ENCODE measurements at places on chromosomes 13 and 19.

DNA sequence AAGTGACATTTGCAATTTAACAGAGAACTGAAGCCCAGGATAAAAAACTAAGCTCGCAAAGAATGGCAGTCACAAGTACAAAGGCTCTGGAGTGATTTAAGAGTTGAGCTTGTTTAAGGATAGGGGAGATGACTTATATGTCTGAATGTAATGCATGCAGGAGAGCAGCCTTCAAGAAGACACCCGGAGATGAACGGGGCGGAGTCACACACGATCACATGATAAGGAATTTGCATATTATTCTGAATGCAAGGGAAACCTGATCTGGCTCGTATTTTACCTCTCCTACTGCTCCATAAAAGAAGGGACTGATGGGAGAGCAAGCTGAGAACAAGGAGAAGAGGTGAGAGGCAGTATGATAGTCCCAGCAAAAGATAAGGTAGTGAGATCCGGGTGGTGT lies 12.9 kb downstream of the TBC1D4 start:
- no peak for DNase-seq

DNA sequence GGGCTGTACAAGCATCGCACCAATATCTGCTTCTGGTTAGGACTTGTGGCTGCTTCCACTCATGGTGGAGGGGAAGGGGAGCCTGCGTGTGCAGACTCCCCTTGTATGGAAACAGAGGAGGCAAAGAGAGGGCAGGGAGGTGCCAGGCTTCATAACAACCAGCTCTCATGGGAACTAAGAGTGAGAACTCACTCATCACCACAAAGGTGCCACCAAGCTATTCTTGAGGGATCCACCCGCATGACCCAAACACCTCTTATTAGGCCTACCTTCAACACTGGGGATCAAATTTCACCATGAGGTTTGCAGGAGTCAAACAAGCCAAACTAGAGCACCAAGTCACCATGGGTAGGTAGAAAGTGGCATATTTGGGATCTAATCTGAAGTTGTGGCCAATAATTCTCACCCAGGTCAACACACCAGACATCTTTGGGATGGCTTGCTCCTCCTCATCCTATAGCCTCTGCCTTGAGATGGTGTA lies 46.4 kb downstream of the RUBCNL start:
- no peak for DNase-seq

- no peak for DNase-seq
Measured at GRCh38 chr19:1063030-1063908, 3.7 kb upstream of the ARHGAP45 start.

GRCh38 chr19:3671680-3672574 lies 28.3 kb downstream of the PIP5K1C start:
- no peak for DNase-seq

- no peak for DNase-seq
Measured at GRCh38 chr19:4390017-4390566, 10.3 kb downstream of the SH3GL1 start.

DNA sequence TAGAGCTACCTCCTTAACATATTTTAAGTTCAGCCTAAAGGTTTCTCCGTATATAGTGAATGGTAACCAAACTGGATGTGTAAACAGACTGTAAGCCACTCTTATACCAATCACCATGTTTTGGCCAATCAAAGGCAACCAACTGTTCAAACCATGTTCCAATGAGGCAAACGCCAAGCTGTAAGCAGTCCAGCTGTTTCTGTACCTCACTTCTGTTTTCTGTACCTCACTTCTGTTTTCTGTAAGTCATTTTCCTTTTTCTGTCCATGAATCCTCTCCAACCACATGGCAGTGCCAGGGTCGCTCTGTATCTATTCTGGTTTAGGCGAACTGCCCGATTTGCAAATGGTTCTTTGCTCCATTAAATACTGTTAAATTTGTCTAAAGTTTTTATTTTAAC lies 24.4 kb downstream of the COMMD6 start:
- no peak for DNase-seq

DNA sequence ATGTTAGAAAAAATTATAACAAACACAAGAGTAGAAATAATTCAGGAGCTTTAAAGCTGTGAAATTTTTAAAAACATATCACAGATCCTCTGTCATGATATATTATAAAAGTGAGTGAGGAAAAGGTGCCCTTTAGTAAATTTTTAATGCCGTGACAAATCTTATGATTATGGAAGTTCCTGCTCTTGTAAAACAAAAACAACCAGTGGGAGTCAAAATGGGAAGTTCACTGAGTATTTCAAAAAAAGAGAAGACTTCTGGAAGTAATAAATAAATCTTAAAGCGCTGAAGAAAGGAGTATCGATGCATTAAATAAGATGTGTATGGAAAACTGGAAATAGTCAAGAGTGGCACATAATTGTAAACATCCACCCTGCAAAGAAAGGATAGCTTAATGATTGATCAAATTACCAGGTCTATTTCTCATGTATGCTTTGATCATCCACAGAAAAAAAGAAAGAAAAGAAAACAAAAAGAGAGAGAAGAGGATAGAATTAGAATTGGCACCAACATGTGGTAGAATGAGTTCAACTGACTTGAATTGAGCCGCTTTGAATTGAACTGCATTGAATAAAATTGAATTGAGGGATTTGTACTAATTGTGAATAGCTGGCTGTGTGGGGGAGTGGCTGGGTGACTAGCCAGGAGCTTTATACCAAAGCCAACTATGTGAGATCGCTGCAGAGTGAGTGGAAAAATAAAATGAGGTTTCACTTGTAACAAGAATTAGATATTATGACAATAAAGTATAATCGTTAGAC lies 647.6 kb upstream of the SPRY2 start:
- no peak for DNase-seq

DNA sequence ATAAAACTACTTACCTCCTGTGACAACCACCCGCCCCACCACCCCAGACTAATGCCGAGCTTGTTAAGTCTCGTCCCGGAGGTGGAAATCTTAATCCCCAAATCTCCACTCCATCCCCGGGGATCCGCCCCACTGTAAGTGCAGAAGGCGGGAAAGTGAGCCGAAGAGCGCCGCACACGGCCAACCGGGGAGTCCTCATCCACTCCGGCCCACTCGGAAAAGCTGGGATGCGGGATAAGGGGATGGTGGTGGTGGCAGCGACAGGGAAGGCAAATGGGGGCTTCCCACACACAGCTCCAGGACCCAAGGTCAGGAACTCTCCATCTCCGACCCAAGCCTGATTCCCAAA lies 621 bp downstream of the FBL start:
- no peak for DNase-seq

DNA sequence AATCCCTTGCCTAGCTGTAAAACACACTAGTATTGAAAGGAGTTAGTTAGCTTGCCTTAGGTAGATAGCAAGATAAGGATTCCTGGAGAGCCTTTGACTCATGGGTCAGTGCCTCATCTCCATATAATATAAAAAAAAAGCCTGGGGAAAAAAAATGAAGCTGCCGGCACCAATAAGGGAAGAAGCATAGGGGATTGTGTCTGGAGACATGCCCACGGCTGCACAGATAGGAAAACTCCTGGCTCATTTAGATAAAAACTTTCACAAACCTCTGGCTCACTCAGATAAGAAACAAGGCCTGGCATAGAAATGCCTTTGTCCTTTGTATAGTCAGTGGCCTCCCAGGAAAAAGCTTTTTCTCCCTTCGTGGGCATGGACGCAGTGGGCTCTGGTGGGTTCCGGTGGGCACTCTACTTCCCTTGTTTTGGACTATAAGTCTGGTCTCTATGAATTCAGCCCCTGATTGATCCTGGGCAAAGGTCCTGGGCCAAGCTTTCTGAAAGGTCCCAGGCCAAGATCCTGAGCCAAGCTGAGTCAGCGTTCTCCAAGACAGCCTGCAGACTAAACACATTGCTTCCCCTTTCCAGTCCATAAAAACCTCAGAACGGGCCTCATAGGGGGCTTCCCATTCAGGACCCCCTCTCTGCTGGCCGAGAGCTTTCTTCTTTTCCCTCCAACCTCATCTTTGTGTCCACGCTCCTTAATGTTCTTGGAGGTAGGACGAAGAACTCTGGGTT lies 4.9 kb upstream of the OR7A17 start:
- DNase-seq = no peak

- no peak for DNase-seq
Measured at GRCh38 chr19:40367577-40368434, 19.3 kb downstream of the PLD3 start.

GRCh38 chr13:39712626-39713025 lies 57.2 kb downstream of the COG6 start:
- DNase-seq = no peak

DNA sequence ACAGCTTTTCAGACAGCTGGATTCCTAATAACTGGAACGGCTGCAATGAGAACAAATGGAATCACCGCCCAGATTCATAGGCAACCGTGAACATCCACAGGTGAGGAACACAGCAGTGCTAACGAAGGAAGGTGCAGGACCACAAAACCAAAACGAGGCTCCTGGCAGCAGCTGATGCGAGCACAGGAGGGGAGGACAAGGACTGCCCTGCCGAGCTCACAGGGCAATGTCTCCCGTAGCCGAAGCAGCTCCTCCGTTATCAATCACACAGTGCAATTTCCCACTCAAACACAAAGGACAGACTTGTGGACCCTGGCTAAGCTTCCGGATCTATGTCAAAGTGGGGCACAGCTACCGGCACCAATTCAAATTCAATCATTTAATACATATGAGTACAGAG lies 70.6 kb downstream of the STK24 start:
- DNase-seq = no peak

DNA sequence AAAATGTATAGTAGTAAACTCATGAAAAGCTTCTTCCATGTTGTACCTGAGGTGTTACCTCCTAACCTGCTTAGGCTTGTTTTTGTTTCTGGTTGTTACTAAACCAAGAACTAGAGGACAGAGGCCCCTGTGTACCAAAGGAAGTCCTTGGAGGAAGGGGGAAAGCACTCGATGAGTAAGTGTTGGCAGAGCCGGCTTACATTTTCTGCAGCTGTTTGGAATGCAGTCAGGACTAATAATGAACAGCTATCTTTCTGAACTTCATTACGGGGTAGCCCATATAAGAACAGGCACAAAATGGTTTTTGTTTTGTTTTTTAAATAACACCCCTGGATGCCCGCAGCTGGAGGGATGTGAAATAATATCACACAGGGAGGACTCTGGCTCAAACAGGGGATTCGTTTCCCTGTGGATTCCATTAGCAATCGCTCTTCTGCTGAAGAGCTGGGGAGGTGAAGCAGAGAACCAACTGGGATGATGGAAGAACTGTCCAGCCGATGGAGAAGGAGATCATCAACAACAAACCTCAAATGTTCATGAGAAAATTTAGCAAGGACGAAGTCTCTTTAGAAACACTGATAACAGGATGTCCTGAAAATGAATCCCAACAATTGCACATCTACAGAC lies 214.2 kb upstream of the MAB21L1 start:
- DNase-seq = no peak

DNA sequence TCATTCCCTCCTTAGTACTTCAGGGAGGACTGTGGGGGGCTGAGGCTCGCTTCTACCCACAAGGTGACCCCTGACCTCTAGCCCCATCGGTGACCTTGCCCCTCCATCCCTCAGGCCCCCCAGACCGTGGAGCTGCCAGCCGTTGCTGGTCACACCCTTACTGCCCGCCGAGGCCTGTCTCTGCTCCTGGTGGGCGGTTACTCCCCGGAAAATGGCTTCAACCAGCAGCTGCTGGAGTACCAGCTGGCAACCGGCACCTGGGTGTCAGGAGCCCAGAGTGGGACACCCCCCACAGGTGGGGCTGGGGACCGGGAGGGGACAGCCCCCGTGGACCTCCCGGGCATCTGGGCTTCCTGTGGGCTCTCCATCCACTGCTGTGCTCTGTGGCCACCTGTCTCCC lies 31.9 kb downstream of the MEGF8 start:
- DNase-seq = no peak

DNA sequence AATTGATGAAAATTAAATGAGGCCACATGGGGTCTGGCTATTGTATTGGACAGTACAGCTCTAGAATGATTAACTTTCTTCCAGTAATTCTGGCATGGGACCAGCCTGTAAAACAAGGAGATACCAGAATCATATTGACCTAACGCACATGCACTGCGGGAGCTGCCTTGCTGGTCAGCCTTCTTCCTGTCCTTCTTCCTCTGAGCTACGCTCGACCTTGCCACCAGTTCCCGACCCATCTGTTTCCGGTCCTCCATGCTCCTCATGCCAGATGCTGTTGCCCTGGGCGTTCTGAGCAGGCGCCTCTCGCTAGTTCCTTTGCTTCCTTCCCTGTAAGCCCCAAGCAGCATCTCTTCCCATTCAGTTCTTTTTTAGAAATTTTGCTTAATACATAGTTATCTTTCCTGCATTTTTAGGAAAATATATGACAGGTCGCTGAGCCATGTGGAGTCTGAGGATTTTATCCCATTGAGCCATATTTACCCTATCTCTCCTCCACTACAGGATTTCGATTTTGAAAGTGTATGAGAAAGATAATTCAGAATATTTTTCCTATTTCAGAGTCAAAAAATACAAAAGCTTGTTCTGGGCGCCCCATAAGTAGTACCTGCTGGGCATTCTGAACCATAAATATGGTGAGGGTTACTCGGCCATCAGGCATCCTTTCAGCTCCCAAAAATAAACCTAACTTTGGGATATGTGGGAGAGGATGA lies 38.6 kb downstream of the TNFRSF19 start:
- DNase-seq = no peak

GRCh38 chr19:39426170-39426569 lies 9.6 kb downstream of the RPS16 start:
- DNase-seq = no peak

DNA sequence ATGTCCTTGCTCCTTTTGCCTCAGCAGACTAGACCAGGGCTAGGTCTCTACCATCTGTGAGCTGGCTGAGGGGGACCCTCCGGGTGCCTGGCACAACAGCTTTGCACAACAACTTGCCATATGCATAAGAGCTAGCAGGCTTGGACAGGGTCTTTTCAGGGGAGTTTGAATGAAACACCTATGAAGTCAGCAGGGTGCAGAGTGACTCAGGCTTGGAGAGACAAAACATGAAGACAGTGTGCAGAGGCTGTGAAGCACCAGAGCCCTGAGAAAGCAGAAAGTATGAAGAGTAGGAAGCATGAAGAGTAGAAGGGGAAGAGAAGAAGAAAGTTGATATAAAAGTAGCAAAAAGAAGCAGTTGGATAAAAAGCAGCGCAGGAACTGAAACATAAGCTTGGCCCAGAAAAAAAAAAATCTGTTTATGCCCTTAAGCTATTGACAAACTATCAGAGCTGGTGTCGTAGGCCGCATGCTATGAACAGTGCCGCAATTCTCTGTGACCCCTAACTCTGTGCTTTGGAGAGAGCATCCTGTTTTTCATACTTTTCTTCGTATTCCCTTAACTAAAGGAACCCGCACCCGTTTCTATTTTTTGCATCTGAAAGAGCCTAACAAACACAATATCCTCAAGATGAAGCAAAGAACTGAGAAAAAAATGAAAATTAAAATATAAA lies 52.7 kb upstream of the FAM216B start:
- DNase-seq = no peak

DNA sequence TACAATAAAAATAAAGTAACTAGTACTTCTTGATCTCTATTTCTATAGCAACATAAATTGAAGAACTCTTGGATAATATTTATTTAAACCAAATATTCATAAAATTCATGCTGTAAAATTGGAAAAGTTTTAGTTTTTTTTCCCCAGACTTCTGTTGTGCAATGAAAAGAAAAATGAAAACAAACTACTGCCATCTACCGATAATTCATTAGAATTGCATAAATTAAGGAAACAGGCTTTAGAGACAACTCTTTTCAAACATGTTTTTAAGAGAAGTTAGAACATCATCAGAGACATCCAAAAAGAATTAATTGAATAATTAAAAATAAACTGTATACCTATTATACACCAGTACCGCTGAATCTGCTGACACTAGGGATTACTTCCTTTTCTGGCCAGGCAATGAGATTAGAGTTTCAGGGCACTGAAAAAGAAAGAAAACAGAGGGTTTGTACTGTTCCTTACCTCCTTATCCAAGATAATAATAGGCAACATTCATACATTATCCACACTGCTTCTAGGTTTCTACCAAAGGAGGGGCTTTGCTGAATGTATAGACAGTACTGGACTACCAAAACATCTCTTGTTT lies 4.9 kb downstream of the CCDC122 start:
- no peak for DNase-seq
